ENCODE measurements at places on chromosomes 7 and 10.

- DNase-seq, result no peak
These were observed 209.4 kb downstream of the CELF2 start for GRCh38 chr10:11227103-11227502.

- no peak for DNase-seq
These were observed 21.1 kb downstream of the ZNF282 start for GRCh38 chr7:149216402-149216801.

DNA sequence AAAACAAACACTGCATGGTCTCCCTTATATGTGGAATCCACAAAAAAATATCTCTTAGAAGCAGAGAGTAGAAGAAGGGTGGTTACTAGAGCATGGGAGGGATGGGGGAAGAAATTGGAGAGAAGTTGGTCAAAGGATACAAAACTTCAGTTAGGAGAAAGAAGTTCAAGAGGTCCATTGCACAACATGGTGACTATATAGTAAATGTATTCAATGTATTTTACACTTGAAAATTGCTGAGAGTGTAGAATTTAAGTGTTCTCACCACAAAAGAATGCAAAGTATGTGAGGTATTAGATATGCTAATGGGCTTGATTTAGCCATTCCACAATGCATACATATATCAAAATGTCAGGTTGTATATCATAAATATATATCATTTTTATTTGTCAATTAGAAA, 232.0 kb upstream of the CELF2 start:
- no peak for DNase-seq

DNA sequence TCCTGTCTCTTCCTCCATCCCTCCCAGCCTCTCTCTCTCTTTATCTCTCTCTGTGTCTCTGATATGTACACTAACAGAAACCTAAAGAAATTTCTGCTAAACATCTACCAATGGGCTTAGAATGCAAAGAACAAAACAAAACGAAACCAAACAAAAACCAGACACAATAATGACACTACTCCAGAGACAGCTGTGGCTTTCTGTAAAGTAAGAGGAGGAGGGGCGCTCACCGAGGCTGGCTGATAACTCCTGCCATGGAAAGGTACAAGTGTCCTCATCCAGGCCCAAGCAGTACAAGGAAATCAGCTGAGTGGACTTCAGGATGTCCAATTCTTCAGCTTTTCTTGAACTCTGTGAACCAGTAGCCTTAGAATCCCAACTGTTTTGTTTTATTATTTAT, 70.4 kb upstream of the FZD8 start:
- no peak for DNase-seq

DNA sequence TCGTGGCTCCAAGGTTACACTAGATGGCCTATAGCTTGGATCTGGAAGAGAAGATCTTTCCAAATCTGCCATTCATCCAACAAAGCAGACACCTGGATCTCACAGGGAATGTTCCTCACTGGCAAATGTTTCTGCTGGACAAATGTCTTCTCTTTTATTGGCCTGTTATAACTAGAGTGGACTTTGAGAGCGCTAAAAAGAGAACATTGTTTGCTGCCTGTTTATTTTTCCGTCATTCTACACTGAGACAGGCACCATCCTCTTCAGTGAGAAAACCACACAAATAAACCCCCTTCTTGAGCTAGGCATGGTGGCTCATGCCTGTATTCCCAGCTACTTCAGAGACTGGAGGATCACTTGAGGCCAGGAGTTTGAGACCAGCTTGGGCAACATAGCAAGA, 206.9 kb downstream of the CREB5 start:
- no peak for DNase-seq

GRCh38 chr7:5063698-5064097, 18.0 kb downstream of the RBAK start:
- no peak for DNase-seq

DNA sequence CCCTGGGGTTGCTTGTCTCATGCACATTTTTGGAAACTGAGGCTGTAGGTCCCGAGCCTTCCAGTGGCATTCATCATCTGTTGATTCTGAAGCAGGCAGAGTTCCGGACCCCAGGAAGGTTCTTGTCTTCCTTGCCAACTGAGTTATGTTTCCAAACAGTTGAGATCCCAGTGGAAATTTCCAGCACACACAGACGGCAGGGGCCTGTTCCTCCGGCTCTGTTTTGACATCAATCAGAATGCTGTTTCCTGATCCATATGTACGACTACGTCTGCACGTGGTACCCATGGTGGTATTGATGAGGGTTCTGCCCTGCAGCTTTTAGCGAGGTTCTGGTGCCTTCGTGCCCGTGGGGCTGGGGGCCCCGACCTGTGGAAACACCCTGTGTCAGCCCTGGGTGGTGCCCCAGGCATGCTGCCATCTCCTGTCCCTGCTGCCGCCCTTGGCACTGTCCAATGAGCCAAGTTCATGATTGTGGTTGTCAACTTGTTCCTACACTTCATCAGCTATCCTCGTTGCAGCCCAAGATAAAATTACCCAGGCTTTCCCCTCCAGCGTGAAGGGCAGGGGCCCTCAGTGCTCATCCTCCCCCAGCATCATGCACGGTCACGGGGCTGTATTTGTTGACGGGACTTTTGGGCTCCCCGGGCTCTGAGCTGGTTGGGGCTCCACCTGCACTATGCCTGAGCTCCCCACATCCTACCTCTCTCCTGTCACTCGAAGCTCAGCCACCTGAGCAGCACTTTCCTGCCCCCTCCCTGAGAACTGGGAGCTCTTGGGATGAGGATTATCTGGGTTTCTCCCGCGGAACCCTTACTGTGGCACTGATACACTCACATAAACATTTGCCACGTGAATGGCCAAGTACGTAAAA, 7.8 kb upstream of the DPYSL4 start:
- no peak for DNase-seq

GRCh38 chr7:101650579-101651081, 21.5 kb upstream of the MYL10 start:
- DNase-seq, result no peak

GRCh38 chr10:122503012-122503411, 41.7 kb downstream of the HTRA1 start:
- no peak for DNase-seq

- DNase-seq, result no peak
These were observed 28.4 kb upstream of the IFRD1 start for GRCh38 chr7:112421666-112422486.

DNA sequence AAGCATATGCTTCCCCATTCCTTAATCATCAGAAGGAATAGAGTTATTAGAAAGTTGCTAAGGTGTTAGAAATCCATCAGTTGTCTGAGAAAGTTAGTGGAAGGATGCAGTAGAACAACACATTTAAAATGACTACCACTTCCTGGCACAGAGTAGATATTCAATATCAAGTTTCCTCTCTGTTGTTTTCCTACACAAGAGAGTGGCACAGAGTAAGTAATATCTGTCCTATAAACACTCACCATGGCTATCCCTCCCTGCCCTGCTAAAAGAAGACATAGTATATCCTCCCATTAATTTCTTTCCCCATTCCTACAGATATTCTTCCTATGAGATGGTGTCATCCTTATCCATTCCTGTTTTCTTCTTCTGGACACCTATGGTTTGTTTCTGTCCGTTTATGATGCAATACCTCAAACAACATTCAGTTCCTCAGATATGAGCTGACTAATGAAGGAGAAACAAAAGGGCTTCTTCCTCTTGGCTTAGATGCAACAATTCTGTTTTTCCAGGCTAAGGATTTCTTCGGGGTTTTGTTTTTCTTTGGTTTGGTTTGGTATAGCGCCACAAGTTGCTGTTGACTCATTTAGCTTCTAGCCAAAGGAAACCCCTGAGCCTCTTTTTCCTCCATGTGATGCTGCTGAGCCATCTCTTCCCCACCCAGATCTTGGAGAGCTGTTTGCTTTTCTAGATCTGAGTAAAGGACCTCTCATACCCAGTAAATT, 32.9 kb upstream of the BPGM start:
- no peak for DNase-seq

- DNase-seq, result no peak
These were observed 74.7 kb upstream of the PRR15 start for GRCh38 chr7:29488977-29489376.

- no peak for DNase-seq
These were observed 74.5 kb downstream of the VWDE start for GRCh38 chr7:12328888-12329770.

DNA sequence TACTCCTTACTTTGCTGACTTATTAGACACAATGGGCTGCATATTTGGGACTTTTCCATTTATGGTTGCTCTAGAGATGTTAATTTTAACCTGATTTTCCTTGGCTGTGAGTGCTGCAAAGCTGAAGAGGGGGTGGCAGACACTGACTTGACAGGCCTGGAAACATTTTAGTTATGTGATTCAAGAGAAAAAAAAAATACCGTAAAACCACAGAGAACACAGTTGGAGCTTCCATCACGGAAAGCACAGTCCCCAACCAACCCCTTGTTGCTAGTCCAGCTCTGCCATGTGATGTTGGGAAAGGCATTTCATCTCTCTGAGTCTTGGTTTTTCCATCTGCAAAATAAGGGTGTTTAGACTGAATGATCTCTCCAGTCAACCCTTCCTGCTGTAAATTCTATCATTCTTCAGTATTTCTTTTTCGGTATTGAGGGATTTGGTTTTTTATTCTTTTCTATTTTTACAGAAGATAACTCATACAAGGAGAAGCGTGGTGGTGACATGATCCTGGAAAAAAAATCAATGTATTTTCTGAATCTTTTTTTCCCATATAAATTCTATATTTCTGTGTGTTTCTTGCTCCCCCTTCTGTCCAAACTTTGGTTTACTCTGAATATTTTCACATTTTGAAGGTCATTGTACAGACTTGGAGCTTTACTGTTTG, 246.1 kb downstream of the REEP3 start:
- DNase-seq, result no peak

- DNase-seq, result no peak
These were observed 37.9 kb upstream of the PDGFA start for GRCh38 chr7:557558-557881.

GRCh38 chr10:91672021-91672608, 39.2 kb upstream of the PPP1R3C start:
- DNase-seq, result peak; percentile 12

- DNase-seq, result no peak
These were observed 70.3 kb upstream of the NANOS1 start for GRCh38 chr10:118958984-118959925.

- no peak for DNase-seq
These were observed 4.3 kb downstream of the DAGLB start for GRCh38 chr7:6443372-6443941.

DNA sequence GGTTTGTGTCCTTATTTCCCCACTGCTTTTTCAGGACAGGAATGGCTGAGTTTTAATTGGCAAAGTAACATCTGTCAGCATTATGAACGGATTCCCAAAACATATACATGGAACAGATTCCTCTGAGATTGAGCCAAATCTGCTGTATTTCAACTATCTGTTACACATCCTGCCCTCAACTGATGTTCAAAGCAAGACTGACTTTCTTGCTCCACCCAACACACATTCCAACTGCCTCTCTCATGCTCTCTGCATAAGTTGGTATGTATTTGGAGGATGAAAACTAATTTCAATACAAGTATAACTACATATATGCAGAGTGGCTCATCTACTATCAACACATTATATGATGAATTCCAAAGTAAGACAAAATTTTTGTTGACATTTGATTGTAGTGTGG, 342.2 kb downstream of the GATA3 start:
- no peak for DNase-seq

- DNase-seq, result no peak
These were observed 223.0 kb downstream of the AHR start for GRCh38 chr7:17521437-17521836.

DNA sequence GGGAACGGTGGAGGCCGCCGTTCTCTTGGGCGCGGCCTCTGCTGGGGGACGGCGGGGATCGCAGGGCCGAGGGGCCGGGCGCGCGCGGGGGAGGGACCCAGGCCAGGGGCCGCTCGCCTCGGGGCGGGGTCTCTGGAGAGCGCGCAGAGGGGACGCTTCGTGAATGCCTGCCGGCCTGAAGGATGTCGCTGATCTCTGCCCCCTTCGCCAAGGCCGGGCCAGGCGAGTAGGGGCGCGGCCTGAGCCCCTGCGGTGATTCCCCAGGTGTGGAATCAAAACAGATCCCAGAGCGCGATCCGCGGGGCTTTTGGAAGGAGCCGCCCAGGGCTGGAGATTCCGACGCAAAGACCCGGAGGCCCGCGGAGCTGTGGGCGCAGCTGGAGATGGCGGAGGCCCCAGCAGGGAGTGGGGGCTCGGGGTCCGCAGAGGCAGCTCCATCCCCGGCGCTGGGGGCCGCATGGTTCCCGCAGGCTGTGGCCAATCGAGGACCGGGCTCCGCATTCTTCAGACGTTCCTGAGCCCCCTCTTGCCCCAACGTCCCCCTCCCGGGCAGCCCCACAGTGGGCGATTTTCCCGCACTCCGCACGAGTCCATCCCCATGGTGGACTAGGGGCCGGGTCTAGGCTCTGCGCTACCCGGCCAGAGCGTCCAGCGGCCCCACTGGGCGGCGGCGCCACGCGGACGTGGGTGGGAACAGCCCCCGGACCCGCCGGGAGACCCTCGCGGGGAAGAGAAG, 166.0 kb downstream of the ACTR3B start:
- DNase-seq, result peak; percentile 60

- no peak for DNase-seq
These were observed 35.5 kb downstream of the SEMA3C start for GRCh38 chr7:80883154-80884025.

DNA sequence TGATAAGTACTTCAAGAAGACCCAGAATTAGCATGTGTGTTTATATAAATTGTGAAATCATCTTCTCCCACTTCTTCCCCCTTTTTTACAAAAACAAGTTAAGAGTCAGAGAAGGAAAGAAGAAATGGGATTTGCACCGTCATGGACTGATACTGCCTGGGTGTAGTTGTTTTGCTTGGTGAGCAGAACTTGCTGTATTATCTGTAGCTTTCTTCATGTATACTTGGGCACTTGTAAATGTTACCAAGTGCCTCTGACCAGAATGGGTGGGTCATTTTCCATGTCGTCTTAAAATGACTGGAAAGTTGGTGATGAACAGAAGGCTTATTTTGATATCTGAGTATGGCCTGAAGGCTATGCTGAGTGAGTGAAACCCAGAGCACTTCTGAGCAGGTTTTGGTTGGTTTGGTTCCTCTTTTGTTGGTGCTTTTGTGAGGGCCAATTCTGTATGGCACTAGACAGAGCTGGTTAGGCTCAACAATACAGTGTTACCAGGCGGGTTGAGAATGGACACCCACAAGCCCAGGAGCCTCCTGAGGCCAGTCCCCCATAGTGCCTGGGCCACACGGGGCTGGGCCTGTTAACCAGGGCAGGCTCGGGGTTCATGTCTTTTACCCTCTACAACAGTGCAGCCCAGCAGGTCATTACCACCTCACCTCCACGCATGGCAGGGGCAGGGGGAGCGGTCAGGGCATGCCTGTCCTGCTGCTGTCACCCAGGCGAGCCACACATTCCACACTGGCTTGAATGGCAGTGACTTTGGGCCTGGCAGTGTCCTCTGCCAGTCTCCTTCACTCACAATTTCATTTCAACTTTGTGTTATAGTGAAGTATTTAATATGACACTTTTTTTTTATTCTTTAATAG, 115.1 kb downstream of the CCNY start:
- DNase-seq, result no peak

- no peak for DNase-seq
These were observed 1.5 kb downstream of the MKLN1 start for GRCh38 chr7:131329176-131329570.

All from endothelial cell (in vitro differentiated cells).